Memory B cell (primary cell): ENCODE measurements at places on chromosomes 12 and 14.

GRCh38 chr14:104800015-104800770, 708 bp upstream of the ZBTB42 start:
- H3K4me1 ChIP-seq = peaks cover 40% of the 10 kb centered on the region
- no peaks in the 10 kb centered on the region for H3K27me3 ChIP-seq
- H3K36me3 ChIP-seq = no peaks in the 10 kb centered on the region
- peak overlapping the region; percentile 69 for H3K4me3 ChIP-seq
- peak overlapping the region; percentile 49 for H3K27ac ChIP-seq

DNA sequence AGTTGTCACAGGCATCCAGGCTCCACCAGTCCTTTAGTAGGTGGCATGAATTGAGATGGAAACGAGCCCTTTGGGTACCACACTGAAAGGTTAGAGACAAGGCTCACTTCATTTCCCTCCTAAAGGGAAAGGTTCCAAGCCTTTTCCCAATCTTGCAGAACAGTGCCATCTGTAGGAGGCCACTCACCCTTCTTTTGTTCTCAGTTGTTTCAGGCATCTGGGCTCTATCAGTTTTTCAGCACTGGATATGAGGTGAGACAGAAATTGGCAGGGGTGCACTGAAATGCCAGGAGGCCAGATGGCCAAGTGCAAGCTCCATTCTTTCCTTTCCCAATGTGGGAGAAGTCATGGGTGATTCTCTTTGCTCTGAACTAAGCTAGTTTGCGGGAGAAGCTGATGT, 15.2 kb downstream of the FBXO33 start:
- H3K4me3 ChIP-seq = no peak overlapping the region
- H3K36me3 ChIP-seq = peaks cover 37% of the 10 kb centered on the region
- no peak overlapping the region for H3K27ac ChIP-seq

GRCh38 chr12:82057770-82058169, 298.6 kb upstream of the PPFIA2 start:
- no peaks in the 10 kb centered on the region for H3K36me3 ChIP-seq
- H3K4me3 ChIP-seq = no peak overlapping the region
- no peaks in the 10 kb centered on the region for H3K4me1 ChIP-seq

- DNase-seq = no peak
- no peak overlapping the region for H3K4me3 ChIP-seq
- H3K36me3 ChIP-seq = no peaks in the 10 kb centered on the region
- no peak overlapping the region for H3K27ac ChIP-seq
- peaks cover 2% of the 10 kb centered on the region for H3K4me1 ChIP-seq
Measured at GRCh38 chr12:98752726-98753125, 107.6 kb downstream of the APAF1 start.

- H3K27ac ChIP-seq = no peak overlapping the region
- H3K27me3 ChIP-seq = no peaks in the 10 kb centered on the region
- no peak overlapping the region for H3K4me3 ChIP-seq
- H3K36me3 ChIP-seq = peaks cover 14% of the 10 kb centered on the region
- H3K4me1 ChIP-seq = peaks cover 3% of the 10 kb centered on the region
- no peak for DNase-seq
Measured at GRCh38 chr14:76208340-76208739, 56.6 kb downstream of the GPATCH2L start.

DNA sequence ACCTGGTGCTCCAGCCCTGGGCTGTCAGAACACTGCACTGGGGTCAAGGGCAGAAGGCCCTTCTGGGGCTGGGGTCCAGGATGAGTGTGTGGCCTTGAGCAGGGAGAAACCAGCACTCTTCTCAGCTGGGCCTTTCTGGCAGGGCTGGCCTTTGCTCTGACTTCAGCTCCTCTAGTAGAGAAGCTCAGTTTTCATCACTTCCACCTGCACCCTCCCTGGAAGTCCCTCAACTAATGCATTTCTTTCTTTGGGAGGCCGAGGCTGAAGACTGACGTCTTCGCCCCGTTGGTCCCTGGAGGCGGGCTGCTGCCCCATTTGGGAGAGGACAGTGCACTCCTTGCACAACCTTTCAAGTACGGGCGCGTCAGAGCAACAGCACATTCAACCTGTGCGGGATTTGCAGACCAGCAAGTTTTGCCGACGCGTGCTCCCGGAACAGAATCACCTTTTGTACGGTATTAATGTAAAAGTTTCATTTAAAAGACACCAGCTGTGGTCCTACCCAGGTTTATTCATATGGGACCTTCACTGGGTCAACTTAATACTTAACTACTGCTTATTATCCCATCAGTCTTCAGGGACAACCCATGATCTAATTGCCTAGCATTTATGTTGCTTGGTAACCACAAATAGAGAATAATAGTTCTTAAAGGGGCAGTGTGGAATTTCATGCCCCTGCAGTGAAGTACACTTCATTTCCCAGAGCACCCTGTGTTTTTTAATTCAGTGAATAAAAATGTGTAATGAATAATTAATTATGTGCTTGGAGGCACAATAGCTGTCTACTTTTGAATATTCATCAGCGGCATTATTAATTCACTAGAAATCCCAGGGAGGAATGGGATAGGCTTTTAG, 134.8 kb upstream of the VRK1 start:
- H3K36me3 ChIP-seq = no peaks in the 10 kb centered on the region
- H3K27ac ChIP-seq = no peak overlapping the region
- no peaks in the 10 kb centered on the region for H3K4me1 ChIP-seq
- DNase-seq = no peak

GRCh38 chr12:95955549-95956159, 12.5 kb downstream of the AMDHD1 start:
- H3K4me3 ChIP-seq = no peak overlapping the region
- no peak for DNase-seq
- H3K27me3 ChIP-seq = no peaks in the 10 kb centered on the region
- H3K4me1 ChIP-seq = no peaks in the 10 kb centered on the region

DNA sequence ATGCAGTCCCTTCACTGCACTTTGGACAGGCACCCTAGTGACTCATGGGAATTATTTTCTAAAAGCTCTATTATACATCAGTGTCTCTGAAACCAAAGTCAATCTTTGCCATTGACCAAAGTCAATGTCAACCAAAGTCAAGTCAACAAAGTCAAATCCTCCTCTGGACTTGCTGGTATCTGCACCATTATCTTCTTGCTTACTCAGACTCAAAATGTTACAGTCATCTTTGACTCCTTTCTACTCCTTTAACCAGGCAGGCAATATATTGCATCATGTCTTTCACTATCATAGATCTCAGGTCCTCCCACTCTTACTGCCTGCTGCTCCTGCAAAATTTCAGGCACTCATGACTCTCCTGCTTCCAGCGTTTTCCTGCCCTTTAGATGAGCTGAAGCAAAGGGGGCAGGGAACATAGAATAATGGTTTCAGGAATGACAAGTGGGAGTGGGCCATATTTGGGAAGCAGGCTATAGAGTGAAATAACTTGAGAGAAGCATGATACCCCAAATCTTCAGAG, 39.2 kb downstream of the IGF1 start:
- H3K27me3 ChIP-seq = peaks cover 5% of the 10 kb centered on the region
- no peaks in the 10 kb centered on the region for H3K4me1 ChIP-seq
- no peak for DNase-seq

- no peaks in the 10 kb centered on the region for H3K4me1 ChIP-seq
- peaks cover 19% of the 10 kb centered on the region for H3K27me3 ChIP-seq
- no peak overlapping the region for H3K27ac ChIP-seq
- H3K36me3 ChIP-seq = no peaks in the 10 kb centered on the region
- no peak for DNase-seq
Measured at GRCh38 chr12:50050410-50051098, 6.8 kb upstream of the ASIC1 start.

- H3K36me3 ChIP-seq = peaks cover 11% of the 10 kb centered on the region
- no peak overlapping the region for H3K4me3 ChIP-seq
- H3K27ac ChIP-seq = peak overlapping the region; percentile 20
- no peaks in the 10 kb centered on the region for H3K27me3 ChIP-seq
- DNase-seq = no peak
Measured at GRCh38 chr14:89565607-89566006, 148.6 kb upstream of the FOXN3 start.

GRCh38 chr12:64836856-64837255, 12.4 kb downstream of the TBC1D30 start:
- peaks cover 3% of the 10 kb centered on the region for H3K27me3 ChIP-seq
- H3K4me1 ChIP-seq = no peaks in the 10 kb centered on the region
- H3K36me3 ChIP-seq = no peaks in the 10 kb centered on the region
- no peak overlapping the region for H3K4me3 ChIP-seq
- DNase-seq = no peak
